Uterine smooth muscle cell (primary cell): ENCODE measurements at places on chromosomes 3 and 15. TPM values are rescaled to one million over a fixed set of nuclear protein-coding genes. Genes with fewer than 3 reads are reported as not detected.

The TMEM207 gene
- total RNA-seq = not detected in 2 replicates

The ASB14 gene
- under 0.01 TPM in 1 of 2 replicates, not detected in the other for total RNA-seq

The PLAAT1 gene
- total RNA-seq = 0.66 TPM in 1 of 2 replicates, not detected in the other

The CELF6 gene
- total RNA-seq = 0.11 and 0.37 TPM in 2 replicates

The NDN gene
- total RNA-seq = 39.5 and 59.1 TPM in 2 replicates

The SPINT1 gene
- 0.37 and 0.66 TPM in 2 replicates for total RNA-seq

The SHF gene
- total RNA-seq = 1.1 and 2.5 TPM in 2 replicates
